T-cell (primary cell): ENCODE measurements at places on chromosomes 5 and 9. TPM values are rescaled to one million over a fixed set of nuclear protein-coding genes. Genes with fewer than 3 reads are reported as not detected.
A peak's percentile ranks its signal among the peaks of the same experiment; 100 is the strongest.

DNA sequence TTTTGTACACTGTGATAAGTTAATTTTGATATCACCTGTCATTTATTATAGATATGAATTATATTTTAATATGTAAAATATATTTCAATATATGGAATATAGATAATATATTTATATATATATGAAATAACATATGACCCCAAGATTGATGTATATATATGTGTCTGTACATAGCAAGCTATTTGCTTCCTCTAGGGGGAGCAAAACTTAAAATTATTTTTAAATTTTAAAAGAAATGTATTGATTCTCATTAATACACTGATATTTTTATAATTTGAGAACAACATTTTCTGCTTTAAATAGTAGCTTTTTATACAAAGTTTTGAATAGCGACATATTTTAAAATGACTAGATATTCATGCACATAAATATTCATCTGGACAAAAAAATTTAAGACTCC lies 272.0 kb downstream of the DMRTA1 start:
- H3K4me3 ChIP-seq = no peak overlapping the region
- H3K4me1 ChIP-seq = no peaks in the 10 kb centered on the region
- no peaks in the 10 kb centered on the region for H3K27me3 ChIP-seq
- no peaks in the 10 kb centered on the region for H3K36me3 ChIP-seq
- no peak for DNase-seq

- H3K27ac ChIP-seq = no peak overlapping the region
- no peak overlapping the region for H3K4me3 ChIP-seq
- H3K27me3 ChIP-seq = no peaks in the 10 kb centered on the region
Measured at GRCh38 chr5:156896546-156896945, 46.5 kb downstream of the PPP1R2B start.

DNA sequence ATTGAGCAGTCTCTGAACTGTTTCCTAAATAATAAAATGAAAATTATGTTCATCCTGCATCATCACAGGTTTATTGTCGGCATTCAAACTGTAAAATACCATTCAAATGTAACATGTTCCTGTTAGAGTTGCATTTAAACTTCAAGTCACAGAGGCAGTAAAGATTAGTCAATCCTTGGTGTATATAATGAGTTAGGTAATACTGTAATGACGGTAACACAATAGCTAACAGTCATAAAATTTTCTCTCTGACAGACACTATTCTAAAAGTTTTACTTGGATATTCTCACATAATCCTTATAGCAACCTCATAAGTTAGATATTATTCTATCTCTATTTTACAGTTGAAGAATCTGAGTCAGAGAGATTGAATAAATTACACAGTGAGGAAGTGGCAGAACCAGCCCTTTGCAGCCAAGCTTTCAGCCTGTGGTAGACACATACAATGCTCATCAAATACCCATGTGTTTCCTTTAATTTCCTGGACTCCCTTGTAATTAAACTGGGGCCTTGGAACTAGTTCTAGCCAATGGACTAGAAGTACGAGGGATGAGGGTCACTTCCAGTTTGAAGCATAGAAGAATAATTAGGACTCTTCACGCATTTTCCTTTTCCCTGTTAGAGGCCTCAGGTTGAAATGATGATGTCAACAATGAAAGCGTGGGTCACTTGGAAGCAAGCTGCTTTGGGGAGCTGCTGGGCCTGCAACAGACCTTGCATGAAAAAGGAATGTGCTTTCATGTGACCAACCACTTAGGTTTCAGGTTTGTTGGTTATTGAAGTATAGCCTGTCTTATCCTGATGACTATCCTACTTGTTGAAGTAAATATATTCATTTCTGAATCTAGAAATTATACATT lies 12.3 kb upstream of the CAST start:
- H3K27ac ChIP-seq = no peak overlapping the region
- no peaks in the 10 kb centered on the region for H3K4me1 ChIP-seq
- no peak overlapping the region for H3K4me3 ChIP-seq
- DNase-seq = no peak
- H3K36me3 ChIP-seq = no peaks in the 10 kb centered on the region
- H3K27me3 ChIP-seq = no peaks in the 10 kb centered on the region

DNA sequence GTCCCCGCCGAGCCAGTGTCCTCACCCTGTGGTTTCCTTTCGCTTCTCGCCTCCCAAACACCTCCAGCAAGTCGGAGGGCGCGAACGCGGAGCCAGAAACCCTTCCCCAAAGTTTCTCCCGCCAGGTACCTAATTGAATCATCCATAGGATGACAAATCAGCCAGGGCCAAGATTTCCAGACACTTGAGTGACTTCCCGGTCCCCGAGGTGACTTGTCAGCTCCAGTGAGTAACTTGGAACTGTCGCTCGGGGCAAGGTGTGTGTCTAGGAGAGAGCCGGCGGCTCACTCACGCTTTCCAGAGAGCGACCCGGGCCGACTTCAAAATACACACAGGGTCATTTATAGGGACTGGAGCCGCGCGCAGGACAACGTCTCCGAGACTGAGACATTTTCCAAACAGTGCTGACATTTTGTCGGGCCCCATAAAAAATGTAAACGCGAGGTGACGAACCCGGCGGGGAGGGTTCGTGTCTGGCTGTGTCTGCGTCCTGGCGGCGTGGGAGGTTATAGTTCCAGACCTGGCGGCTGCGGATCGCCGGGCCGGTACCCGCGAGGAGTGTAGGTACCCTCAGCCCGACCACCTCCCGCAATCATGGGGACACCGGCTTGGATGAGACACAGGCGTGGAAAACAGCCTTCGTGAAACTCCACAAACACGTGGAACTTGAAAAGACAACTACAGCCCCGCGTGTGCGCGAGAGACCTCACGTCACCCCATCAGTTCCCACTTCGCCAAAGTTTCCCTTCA lies 1.4 kb downstream of the GLIS3 start:
- H3K27me3 ChIP-seq = peaks cover 28% of the 10 kb centered on the region
- DNase-seq = peak; percentile 10
- peak overlapping the region; percentile 90 for H3K4me3 ChIP-seq
- H3K27ac ChIP-seq = no peak overlapping the region
- H3K36me3 ChIP-seq = no peaks in the 10 kb centered on the region

DNA sequence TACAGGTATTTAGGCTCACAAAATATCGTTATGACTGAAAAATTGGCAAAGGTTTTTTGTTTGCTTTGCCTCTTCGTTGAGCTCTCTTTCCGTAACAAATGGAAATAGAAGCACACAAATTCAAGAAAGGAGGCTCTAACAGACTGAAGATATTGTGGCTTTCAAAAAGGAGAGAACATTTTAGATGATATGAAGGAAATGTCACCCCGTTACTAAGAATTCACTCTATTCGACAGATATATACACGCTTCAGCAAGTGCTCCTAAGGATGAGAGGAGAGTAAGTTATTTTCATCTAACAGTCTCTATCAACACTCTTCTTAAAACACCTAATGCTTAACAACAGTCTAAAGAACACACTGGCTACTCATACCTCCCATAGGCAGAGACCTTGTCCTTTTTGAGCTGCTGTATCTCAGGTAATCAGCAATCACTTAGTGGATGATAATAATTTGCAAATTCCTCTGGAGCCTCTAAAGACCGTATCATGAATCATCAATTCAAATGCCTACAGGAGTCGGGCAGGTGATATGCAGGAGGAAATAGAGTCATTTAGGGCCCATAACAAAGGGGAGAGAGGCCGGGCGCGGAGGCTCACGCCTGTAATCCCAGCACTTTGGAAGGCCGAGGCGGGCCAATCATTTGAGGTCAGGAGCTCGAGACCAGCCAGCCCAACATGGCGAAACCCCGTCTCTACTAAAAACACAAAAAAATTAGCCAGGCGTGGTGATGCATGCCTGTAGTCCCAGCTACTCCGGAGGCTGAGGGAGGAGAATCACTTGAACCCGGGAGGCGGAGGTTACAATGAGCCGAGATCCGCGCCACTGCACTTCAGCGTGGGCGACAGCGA lies 1.4 kb upstream of the HSDL2 start:
- H3K4me3 ChIP-seq = peak overlapping the region; percentile 86
- no peak for DNase-seq
- no peaks in the 10 kb centered on the region for H3K36me3 ChIP-seq
- H3K27me3 ChIP-seq = no peaks in the 10 kb centered on the region
- peaks cover 10% of the 10 kb centered on the region for H3K4me1 ChIP-seq

Gene TRIM52
- 42.9 TPM for total RNA-seq
